ENCODE measurements at places on chromosomes 11 and 22.

DNA sequence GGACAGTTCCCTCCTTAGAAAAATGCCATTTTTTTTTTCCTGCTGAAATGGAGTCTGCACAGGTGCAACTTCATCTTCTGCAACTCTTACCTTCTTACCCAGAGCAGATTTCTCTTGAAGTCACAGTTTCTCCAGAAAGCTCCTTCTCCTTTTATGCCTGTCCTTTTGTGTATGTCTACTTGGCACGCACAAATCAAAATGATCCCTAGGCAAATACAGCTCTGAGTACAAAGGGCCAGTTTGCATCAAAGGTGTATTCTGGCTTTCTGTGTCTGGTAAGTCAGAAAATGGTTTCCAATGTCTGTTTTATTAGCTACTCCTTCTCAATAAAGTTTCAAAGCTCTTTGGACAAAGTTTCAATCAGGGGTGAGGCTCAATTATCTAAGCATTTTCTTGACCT lies 2.5 kb downstream of the CLDN25 start:
- peak; percentile 80 for DNase-seq

- DNase-seq, result no peak
Observed at GRCh38 chr11:64458997-64459396, 100.0 kb downstream of the RPS6KA4 start.

DNA sequence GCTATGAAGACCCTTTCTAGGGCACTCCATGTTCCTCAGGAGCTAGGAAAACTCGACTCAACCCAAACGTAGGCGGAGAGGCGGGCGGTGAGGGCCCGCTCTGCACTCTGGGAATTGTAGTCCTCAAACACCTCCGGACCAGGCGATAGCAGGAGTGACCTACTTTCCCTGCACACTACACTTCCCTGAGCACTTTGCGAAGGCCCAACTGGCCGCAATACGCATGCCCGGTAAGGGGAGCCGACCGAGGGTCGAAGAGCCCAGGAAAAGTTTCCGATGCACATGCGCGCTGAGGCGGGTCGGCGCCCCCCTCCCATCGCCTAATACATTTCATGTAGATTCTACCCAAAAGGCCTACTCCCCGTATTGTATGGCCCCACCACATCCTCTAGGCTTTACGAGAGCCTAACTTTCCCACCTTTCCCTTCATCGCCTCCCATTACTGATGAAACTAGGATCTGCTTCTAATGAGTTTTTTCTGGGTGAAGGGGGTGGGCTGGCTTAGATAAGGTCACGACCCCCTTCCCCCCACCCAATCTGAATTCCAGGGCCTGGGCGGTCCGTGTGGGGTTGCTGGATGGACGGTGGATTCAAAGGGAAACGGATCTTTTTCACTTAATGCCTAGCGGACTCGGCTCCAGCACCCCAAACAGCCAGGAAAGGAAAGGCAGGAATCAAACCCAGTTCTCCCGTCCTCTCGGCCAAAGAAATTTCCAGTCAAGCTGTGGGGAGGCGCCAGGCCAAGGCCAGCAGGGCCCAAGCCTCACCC lies 2.1 kb downstream of the TOB2 start:
- DNase-seq, result peak; percentile 86

- no peak for DNase-seq
Observed at GRCh38 chr22:22836635-22837034, 51.0 kb upstream of the IGLL5 start.

DNA sequence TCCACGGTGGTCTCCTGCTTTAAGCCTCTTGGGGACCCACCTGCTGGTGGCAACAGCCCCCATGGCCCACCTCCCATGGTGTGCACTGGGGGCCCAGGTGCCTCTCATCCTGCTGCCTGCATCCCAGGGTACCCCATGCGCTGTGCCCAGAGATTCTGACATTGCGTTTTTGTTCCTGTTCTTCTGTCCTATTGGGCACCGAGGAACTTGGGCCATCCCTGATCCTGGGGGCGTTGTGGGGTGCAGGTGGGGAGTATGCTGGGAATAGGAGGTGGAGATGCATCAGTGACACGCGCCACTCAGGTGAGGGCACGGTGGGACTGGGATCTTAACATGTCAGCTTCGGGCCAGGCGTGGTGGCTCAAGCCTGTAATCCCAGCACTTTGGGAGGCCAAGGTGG lies 12.4 kb upstream of the NAP1L4 start:
- DNase-seq, result no peak

DNA sequence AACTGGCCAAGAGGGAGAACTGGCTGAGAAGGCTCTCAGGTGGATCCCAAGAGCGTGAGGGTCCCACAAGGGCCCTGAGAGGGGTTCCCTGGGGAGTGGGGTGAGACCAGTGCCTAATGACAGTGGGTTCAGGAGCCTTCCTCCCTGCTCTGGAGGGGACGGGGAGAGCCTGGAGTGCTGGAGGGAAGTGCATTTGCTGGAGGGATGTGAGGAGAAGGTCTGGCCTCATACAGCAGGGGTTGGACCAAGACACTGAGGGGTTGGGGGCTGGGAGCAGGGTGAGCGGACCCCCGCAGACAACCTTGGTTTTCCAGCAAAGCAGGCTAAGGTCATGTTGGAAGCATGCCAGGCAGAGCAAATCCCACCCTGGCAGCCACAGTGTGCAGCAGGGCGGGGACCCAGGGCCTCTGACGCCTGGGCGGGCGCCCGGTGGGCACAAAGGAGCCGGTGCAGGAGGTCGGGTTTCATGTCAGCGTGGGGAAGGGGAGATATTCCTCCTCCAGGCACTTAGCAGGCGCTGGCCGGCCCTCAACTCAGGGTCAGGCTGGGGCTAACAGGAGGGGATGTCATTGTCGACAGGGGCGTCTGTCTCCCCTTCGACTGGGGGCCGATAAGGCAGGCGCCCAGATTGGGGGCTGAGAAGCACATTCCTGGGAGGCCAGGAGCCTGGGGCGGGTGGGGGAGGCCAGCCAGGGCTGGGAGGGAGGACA lies 3.1 kb upstream of the DERL3 start:
- no peak for DNase-seq

DNA sequence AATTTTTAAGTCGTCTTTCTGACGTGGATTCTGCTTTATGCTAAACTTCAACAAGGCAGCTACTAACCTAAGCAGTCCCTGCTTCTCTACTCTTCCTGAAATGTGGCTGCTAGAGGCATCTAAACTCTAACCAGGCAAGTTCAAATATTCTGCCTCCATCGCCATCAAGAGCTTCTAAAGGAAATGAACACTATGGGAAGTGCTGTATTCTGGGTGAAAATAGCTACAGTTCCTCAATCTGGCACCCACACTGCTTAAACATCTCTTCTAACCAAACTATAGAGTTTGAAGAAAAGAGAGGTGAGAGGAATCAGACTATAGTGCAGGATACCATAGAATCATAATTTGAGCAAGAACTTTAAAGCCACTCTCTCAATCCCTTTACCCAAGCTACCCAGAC lies 6.3 kb downstream of the NRIP3 start:
- no peak for DNase-seq

GRCh38 chr11:47889714-47890441 lies 41.7 kb upstream of the NUP160 start:
- DNase-seq, result no peak

GRCh38 chr11:2533587-2534133 lies 88.9 kb downstream of the KCNQ1 start:
- no peak for DNase-seq

DNA sequence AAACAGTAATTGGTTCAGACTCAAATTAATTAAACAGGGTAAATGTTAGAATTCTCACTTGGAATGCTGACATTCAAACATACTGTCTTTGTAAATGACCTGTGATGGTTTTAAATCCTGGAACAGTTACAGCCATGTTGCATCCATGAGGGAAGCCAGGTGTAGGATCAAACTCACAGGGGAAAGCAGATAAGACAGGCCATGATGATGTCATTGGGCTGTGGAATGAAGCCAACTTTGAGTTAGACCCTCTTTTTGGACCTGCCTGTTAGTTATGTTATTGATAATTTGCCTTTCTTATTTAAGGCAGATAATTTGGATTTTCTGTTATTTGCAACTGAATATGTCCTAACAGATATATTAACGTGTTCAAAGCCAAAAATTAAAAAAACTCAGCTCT lies 39.3 kb upstream of the ABTB2 start:
- no peak for DNase-seq

GRCh38 chr11:665704-666281 lies 28.7 kb downstream of the DRD4 start:
- DNase-seq, result no peak

DNA sequence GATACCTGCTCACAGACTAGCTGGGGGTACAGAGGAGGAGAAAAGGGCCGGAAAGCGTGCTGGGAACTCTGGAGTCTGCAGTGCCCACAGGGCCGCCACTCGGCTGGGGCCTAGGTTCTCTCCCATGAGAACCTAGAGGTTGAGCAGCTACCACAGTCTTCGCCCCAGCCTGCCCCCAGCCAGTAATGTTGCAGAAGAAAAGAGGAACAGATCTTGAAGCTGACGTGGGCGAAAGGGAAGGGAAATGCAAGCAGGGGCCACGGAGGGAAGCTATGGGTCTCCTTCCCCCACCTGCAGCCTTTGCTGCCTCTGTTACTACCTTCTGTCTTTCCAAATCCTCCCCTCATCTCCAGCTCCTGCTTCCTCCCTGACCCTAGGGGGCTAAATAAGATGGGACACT lies 28.8 kb upstream of the P2RY2 start:
- no peak for DNase-seq

GRCh38 chr11:106625566-106625965 lies 392.7 kb downstream of the GUCY1A2 start:
- no peak for DNase-seq

DNA sequence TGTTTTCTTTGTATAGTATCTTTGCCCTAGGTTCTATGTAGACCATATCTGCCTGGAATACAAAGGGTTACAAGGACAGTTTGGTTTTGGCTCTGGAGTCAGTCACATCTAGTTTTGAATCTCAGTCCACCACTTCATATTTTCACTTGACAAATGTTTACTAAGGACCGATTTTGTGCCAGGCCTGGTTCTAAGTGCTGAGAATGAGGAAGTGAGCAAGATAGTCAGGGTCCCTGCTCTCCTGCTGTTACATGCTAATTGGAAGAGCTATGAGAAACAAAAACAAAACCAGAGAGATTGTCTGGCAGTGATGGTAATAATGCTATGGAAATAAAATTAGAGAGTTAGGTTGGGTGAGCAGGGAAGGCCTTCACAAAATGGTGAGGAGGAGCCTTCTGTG lies 66.1 kb upstream of the ARHGAP20 start:
- no peak for DNase-seq

DNA sequence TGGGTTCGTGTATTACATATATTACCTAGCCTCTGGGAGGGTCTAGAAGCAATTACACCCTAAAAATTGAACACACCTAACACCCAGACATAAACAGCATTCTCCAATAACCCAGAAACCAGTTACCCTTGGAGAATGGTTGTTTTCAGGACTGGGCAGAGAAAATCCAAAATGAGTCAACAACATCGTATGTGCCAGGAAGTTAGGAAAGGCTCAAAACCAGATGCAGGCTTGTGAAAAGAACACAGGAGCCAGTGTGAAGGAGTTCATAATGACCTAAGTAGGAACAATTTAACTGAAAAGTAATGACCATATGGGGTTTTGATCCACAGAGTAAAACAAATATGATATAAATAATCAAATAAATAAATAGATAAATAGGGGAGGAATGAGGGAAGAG lies 5.1 kb upstream of the CLPB start:
- no peak for DNase-seq

- no peak for DNase-seq
Observed at GRCh38 chr11:104731890-104732289, 166.4 kb downstream of the CASP12 start.

DNA sequence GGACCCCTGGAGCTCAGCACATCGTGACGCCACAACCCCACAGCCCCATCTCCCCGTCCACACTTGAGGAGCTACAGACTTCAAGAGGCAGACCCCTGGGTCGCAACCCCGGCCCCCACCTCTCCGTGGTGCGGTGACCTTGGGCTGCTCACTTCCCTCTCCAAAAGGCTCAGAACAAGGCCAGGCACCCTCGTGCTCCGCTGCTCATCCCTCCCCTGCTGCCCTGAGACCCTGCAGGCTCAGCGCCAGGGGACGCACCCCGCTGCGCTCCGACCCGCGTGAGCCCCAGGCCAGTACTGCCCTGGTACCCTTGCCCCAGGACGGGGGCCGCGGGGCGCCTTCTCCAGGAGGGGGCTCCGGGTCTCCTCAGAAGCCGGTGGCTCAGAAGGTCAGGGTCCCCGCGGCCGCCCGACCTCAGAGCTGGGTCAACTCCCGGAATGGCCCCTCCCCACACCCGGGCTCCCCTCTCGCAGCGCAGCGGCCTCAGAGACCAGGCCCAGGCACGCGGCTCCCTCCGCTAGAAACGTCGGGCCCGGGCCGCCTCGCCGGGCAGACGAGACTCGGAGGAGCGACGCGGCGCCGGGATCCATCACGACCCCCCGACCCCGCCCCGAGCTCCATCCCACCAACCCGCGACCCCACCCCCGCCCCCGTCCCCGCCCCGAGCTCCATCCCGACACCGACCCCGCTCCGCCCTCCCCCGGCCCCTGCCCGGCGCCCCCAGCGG lies 563 bp downstream of the GATD1 start:
- DNase-seq, result no peak

DNA sequence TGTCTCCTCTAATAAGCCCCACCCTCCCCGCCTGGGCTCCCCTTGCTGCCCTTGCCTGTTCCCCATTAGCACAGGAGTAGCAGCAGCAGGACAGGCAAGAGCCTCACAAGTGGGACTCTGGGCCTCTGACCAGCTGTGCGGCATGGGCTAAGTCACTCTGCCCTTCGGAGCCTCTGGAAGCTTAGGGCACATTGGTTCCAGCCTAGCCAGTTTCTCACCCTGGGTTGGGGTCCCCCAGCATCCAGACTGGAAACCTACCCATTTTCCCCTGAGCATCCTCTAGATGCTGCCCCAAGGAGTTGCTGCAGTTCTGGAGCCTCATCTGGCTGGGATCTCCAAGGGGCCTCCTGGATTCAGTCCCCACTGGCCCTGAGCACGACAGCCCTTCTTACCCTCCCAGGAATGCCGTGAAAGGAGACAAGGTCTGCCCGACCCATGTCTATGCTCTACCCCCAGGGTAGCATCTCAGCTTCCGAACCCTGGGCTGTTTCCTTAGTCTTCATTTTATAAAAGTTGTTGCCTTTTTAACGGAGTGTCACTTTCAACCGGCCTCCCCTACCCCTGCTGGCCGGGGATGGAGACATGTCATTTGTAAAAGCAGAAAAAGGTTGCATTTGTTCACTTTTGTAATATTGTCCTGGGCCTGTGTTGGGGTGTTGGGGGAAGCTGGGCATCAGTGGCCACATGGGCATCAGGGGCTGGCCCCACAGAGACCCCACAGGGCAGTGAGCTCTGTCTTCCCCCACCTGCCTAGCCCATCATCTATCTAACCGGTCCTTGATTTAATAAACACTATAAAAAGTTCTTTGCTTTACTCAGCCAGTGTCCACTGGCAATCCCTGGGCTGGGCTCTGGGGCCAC lies 14.4 kb downstream of the TSKU start:
- no peak for DNase-seq

All from LNCaP clone FGC (cell line).